ENCODE measurements at places on chromosomes 3 and 15.

DNA sequence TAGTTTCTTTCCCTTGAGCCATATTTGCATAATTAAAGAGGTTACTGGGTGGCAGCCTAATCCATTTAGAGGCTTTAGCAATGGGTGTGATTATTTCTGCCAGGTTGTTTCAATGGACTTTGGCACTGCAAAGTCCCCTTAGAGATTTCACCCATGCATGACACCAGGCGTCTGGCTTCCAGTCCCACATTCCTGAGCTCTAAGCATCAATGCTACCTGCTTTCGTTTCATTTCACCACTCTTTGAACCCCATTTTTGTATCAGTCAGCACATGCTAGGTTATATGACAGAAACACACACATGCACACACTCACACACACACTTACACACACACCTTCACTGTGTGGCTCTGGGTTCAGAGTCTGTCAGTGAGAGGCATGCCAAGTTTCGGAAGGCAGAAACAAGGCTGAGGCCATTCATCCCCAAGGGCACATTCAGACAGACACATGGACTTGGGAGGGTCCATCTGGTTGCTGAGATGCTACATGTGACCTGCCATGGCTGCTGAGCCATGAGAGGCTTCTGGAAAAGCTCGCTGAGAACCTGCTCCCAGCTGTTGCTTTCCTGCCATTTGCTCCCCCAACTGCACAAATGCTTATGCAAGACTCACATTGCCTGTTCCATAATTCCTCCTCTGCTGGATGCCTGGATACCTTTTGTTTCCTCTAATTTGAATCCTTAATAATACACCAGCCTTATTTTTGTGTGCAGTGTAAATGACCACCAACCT is 354.1 kb downstream of the GABRG3 start:
- DNase-seq = no peak

DNA sequence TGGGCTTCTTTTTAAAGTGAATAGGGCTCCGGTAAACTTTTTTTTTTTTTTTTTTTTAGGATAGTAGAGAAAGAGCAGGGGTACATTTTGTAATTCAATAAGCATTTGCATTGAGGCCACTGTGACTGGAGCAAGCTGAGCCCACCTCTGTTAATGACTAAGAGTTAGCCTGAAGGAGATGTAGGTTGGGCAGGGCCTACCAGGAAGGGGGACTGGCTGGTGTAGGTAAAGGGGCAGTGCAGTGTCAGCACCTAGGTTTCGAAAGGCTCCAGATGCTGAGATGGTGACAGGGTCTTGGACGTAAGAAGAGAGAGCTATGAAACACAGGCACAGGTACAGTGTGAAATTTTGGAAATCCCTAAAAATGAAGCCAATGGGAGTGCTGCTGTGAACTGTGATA is 30.7 kb downstream of the LPP start:
- no peak for DNase-seq

GRCh38 chr3:153976891-153977554 is 144.2 kb upstream of the ARHGEF26 start:
- no peak for DNase-seq

DNA sequence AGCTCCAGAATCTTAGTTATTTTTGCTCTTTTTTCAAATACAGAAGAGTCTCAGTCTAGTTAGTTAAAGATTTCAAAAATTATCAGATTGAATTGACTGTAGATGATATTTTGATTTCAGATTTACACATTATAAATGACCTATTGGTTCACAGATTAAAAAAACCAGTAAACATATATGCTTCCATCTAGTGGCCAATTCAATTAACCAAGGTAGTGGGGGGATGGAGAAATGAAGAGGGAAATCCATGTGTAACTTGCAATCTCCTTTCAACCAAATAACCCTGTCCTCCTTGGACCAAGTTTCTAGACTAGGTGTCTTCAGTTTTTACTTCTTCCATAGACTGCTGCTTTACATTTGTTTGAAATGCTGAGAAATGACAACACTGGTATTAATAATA is 789.8 kb downstream of the ROBO1 start:
- DNase-seq = no peak

GRCh38 chr3:127226457-127226856 is 33.5 kb downstream of the PRR23E start:
- no peak for DNase-seq

- DNase-seq = no peak
Observed at GRCh38 chr3:57109437-57110199, 49.2 kb downstream of the SPATA12 start.
